ENCODE measurements at places on chromosomes 12 and 14.

GRCh38 chr12:112354399-112354798 lies 27.8 kb downstream of the HECTD4 start:
- DNase-seq: no peak

DNA sequence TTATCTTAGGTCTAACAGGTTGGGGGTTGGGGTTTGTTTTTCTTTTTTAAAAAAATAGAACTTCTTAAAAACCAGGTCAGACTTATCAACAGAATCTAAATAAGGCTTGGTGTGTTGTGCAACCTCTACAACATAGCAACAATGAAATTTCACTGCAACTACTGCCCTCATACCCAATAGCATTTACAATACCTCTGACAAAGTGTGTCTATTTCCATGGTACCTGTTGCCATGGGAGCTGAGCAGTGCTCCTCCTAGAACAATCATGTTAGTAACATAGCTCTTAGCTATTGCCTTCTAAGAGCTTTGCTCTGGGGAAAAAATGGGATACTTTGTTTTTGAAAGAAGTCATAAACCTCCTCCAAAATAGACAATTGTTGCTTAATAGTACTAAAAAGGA lies 103.3 kb upstream of the CCDC175 start:
- no peak for DNase-seq

DNA sequence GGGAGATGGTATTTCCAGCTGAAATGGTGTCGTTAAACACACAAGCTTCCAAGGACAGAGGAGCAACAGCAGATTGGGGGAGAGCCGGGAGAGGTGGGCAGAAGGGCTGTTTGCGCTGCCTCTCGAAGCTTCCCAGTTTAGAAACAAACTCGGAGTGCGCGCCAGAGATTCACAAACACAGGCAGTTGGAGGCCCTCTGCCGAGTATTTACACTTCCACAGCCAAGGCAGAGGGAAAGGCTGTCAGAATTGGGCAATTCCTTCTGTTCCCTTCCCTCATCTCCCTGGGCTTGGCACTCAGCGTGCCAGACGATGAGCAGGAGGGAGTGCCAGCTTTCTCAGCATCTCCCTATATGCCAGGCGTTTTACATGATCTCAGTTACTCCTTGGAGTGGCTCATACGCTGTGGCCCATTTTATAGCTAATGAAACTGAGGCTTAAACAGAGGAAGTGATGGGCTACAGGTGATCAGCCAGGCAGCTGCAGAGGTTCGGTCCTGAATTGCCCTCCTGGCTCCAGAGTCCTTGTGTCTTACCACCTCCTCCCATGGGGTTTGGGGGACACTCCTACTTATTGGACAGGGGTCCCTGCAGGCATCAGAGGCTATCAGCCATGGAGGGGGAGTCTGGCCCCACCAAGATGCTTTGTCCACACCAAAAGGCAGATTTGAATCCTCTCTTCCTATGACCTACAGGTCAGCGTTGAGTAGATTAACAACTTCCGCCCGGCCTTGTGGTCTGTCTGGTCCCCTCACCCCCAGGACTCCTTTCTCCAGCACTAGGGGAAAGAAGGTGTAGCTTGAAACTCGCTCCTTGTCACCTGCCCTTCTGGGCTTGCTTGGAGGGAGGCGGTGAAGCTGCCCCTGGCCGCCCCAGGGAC lies 3.1 kb downstream of the FAM222A start:
- peak; percentile 51 for DNase-seq

- no peak for DNase-seq
Measured at GRCh38 chr14:89707086-89707485, 247.4 kb downstream of the EFCAB11 start.

DNA sequence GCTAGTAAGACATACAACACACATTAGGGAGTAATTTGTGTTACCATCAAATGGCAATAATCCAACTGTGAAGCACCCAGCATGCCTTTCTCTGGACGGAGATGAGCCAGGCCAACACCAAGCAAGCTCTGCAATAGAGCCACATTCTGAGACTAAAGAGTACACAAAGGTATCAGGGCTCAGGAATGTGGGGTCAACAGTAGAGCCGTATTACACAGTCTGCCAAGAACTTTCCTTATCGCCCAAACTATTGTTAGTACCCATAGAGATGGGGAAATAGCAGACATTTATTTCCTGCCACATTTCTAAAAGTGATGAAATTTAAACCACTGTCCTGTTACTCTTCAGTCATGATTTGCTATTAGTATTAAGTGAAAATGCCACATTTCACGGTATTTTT lies 113.7 kb downstream of the BMP4 start:
- no peak for DNase-seq

- DNase-seq: peak; percentile 42
Measured at GRCh38 chr12:44876544-44877410, 662 bp upstream of the NELL2 start.

DNA sequence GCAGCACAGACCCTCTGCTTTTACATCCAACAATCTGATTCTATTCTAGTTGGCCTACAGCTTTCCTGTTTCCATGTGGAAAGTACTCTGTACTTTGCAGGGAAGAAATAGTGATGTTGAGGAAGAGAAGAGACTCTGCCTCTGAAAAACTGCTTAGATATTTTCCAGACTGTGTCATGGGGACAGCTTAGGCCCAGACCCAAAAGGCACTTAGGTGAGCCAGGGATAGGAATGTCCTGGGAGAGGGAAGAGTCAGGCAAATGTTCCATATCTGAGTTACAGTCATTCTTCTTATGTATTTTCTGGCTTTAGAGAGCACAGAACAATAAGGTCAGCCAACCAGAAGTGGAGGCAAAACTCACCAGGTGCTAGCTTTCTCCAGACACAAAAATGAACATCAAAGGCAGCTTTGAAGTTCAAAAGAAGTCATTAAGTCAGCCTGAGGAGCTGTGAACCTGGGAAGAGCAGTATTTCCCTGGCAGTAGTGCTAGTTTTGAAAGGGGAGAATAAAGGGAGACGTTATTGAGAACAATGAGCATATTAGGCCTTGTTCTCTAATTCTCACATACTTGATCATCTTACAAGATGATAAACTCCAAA lies 199.7 kb upstream of the LMNTD1 start:
- no peak for DNase-seq

GRCh38 chr12:3827301-3828000 lies 45.7 kb downstream of the PARP11 start:
- no peak for DNase-seq

- DNase-seq: no peak
Measured at GRCh38 chr12:39541471-39541870, 78.1 kb downstream of the ABCD2 start.

GRCh38 chr12:45981075-45981837 lies 9.1 kb downstream of the SCAF11 start:
- DNase-seq: no peak

GRCh38 chr14:63345826-63346225 lies 27.1 kb upstream of the GPHB5 start:
- no peak for DNase-seq

DNA sequence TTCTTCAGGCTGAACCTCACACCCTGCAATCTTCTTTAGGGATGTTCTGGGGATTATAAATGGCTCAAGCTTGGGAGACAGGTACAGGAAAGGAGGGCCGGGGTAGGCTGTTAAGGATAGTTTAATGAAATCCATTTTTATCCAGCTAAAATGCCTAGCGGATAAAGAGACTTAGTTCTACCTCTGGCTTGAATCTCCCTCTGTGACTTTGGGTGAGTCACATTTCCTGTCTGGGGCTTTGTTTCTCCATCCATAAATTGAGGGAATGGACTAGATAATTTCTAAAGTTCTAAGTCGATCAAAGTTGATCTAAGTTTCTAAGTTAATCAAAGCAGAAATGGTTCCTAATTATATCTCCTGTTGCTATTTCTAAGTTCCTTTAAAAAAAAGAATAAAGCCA lies 319.6 kb upstream of the E2F7 start:
- DNase-seq: no peak

DNA sequence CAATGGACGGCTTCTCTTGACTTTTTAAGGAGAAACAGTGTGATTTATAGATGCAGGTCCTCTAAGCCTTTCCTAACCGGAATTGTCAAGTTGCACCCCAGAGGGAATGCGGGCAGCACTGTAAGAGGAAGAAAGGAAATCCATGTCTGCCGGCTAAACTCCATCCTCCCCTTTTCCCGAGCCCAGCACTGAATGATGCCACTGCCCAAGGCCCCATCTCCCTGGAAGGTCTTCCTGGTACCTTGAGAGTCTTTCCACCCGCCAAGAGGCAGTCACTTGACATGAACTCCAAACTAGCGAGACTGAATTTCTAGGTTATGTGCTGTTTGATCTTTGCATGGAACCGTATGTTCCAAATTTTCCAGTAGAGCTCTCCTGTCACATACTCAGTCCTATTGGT lies 313.4 kb upstream of the FKBP4 start:
- DNase-seq: no peak

GRCh38 chr12:80709811-80710726 lies 2.6 kb downstream of the MYF6 start:
- no peak for DNase-seq

DNA sequence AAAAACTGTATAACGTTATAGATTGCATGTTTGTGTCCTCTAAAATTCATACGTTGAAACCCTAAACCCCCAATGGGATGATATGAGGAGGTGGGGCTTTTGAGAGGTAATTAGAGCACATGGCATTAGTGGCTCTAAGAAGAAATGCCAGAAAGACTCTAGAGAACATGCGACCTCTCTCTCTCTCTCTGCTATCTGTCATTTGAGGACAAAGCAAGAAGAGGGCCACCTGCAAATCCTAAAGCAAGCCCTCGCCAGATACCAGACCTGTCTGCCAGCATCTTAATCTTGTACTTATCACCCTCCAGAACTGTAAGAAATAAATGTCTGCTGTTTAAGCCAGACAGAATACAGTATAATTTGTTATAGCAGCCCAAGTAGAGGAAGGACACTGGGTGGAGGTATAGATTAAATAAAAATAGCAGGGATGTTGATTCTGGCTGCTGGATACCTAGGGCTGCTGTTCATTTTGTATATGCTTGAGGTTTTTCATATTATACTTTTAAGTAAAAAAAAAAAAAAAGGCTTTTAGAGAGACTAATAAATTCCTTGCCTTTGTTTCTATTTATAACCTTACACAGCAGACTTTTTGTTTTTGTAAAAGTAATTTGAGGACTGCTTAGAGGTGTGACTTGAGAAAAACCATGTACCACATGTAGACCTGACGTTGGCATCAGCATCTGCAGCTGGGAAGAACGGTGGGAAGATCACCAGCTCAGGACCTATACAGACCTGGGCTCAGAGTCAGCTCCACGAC lies 26.9 kb downstream of the MOK start:
- DNase-seq: no peak

GRCh38 chr14:26663506-26663905 lies 65.7 kb upstream of the NOVA1 start:
- DNase-seq: no peak

- peak; percentile 44 for DNase-seq
Measured at GRCh38 chr12:107402041-107403022, 283.3 kb upstream of the PWP1 start.

GRCh38 chr14:29222671-29223268 lies 456.2 kb downstream of the FOXG1 start:
- DNase-seq: peak; percentile 77

GRCh38 chr12:124720004-124720680 lies 143.5 kb downstream of the SCARB1 start:
- peak; percentile 87 for DNase-seq

DNA sequence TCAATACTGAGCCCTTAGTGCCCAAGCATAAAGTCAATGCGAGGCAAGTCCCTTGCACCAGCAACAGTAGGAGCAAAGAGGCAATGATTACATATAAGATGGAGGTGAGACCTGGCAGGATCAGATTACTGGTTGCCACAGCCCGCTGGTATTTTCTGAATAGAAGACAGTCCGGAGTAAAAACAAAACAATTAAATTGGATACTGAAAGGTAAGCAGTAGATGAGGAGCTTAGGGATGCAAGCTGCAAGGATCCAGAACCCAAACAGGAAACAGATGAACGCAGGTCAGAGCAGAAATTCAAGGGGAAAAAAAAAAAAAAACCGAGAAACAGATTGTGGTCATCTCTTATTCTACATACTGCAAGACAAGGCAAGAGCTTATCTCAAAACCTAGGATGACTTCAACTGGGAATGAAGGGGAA lies 119.6 kb downstream of the MED13L start:
- no peak for DNase-seq

GRCh38 chr12:117098361-117099217 lies 627 bp downstream of the TESC start:
- no peak for DNase-seq

DNA sequence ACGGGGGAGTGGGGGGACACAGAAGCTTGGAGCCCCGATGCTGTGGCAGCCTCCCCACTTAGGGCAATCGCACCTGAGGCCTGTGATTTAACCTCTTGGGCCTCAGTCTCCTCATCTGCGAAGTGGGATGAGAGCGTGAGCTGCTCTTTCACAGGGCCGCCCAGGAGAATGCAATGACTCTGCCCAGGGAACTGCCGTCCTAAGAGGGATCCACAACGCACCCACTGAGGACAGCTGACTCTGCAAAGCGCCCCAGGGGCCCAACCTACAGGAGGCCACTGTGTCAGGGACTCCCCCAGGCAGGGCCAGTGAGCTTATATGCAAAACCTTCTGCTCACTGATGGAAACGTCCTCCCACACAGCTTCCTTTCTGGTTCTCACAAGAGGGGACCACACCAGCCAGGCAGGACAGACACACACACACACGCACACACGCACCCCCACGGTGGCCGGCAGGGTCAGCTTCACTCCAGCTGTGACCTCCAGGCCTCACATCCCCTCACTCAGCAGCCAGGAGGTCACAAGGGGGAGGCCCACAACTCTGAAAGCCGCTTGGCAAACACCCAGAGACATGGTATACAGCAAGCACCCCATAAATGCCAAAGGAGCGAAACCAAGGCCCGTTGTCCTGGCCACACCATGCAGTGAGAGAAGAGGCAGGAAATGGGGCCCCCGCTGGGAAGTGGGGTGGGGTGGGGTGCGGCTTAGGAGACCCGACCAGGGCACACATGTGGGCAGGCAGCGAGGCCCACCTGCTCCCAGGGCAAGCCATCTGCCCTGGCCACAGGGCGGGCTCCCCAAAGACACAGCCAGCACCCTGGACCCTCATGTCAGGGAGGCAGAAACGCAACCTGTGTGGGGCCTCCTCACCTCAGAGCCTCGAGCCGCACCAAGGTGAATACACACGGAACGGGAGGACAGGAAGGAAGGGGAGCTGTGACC lies 73.3 kb downstream of the NCOR2 start:
- no peak for DNase-seq

DNA sequence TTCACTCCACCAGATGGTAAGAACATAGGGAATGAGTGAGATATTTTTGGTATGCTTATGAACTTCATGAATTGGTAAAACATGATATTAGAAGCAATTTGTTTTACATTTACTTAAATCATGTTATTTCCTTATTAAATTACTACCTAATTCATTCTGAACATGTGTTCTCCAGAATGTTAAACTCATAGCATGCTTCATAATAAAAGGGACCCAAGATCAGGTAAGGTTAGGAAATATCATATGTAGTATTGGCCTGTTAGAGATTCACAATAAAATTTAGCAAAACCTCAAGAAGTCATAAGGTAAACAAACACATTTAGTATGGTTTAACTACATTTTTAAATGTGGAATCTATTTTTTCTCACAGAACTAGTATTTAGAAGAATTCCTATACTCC lies 28.2 kb downstream of the PTPRQ start:
- DNase-seq: no peak

DNA sequence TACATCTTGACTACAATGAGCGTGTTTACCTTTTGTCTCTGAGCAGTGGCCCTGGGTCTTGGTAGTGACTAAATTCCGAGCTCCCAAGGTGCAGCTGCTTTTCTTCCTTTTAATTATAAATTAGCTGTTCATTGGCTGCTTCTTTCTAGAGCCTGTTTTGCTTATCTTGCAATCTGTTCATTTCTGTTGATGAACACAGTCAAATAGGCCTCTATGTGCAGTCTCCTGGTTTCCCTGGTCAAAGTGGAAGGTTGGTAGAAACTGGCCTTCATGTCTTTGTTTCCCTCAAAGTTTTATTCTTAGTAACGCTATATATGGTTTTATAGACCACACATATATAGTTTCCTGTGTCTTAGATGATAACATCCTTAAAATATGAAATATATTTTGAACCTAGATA lies 94.1 kb downstream of the DUSP16 start:
- no peak for DNase-seq

Measured in NCI-H1694 (cell line).